Diencephalon (tissue), 1 donor: ENCODE measurements at places on chromosomes 5 and 9. TPM values are rescaled to one million over a fixed set of nuclear protein-coding genes. Genes with fewer than 3 reads are reported as not detected.

C9orf153 gene
- total RNA-seq, result 0.46 TPM

TOR4A gene
- total RNA-seq, result 0.92 TPM

FLT4 gene
- 2.5 TPM for total RNA-seq

SPACA9 gene
- total RNA-seq, result 5.1 TPM

TAF1L gene
- total RNA-seq, result under 0.01 TPM

CD72 gene
- 0.46 TPM for total RNA-seq

KIF4B gene
- 0.46 TPM for total RNA-seq

PCDHB15 gene
- 22.6 TPM for total RNA-seq

OTULINL gene
- 14.1 TPM for total RNA-seq

IFNA2 gene
- not detected for total RNA-seq

FAM78A gene
- total RNA-seq, result 2.5 TPM

SEMA6A gene
- 59.1 TPM for total RNA-seq

DAB2 gene
- total RNA-seq, result 11.5 TPM

PTRH1 gene
- total RNA-seq, result 11.1 TPM

ANKRD20A1 gene
- total RNA-seq, result 19.4 TPM

KCNN2 gene
- 33.9 TPM for total RNA-seq

KIAA1958 gene
- total RNA-seq, result 17.1 TPM

TNFSF15 gene
- total RNA-seq, result 0.23 TPM

ST8SIA4 gene
- 76.1 TPM for total RNA-seq

PCDHGA8 gene
- total RNA-seq, result 6.9 TPM

STC2 gene
- total RNA-seq, result 0.23 TPM

TEK gene
- 10.6 TPM for total RNA-seq

RGS7BP gene
- 21.2 TPM for total RNA-seq

CCDC112 gene
- total RNA-seq, result 66.7 TPM

LHX3 gene
- not detected for total RNA-seq

BNC2 gene
- total RNA-seq, result 2.5 TPM

VLDLR gene
- 26.1 TPM for total RNA-seq

PCDHGB4 gene
- 14.8 TPM for total RNA-seq

CCDC152 gene
- 14.1 TPM for total RNA-seq

PCDHA9 gene
- 11.3 TPM for total RNA-seq
